ENCODE measurements at places on chromosomes 6 and 20.

DNA sequence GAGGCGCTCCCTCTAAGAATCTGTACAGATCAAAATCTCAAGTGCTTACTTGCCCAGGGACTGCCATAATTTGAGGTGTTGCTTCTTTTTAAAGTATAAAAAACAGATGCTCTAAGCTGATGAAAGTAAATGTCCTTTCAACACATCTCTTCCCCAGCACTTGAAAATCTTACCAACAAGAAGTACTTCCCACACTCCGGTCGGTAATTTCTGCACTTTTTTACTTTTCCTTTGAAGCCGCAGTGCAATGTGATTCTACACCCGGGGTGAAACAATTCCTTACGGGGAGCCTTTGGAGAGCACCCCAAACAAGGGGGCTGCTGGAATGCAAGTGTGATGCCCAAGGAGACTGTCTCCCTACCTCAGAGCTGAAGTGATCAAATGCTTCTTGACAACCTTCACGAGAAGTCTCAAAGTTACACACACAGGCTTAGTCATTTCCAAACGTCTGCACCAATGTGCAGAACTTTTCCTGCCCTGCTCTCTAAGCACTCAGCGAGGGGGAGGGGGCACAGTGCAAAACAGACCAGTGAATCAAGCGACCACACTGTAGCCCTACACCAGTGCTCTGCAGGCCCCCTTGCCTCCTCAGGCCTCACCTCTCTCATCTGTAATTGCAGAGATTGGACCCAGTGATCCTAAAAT, 56.7 kb downstream of the ATXN1 start:
- peak; percentile 68 for DNase-seq

DNA sequence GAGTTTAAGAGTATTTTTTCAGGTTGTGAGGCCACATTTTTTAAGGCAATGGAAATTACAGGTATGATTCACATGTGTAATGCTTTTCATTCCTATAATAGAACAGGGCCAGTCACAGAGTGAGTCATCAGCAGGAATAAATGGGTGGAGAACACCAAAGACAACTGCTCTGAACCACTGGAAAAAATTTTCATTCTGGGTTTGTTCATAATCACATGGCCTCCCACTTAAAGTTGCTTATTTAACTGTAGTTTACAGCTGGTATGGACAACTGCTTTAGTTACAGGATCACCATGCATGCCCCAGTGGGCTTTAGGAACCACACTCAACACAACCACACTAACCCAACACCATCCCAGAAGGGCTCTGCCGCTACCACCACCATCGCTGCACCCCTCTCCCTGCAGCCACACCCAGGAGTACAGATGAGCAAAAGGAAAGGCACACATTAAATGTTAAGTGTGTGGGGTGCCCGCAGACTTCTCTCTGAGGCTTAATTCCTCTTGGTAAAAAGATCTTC, 107.0 kb upstream of the DST start:
- no peak for DNase-seq

DNA sequence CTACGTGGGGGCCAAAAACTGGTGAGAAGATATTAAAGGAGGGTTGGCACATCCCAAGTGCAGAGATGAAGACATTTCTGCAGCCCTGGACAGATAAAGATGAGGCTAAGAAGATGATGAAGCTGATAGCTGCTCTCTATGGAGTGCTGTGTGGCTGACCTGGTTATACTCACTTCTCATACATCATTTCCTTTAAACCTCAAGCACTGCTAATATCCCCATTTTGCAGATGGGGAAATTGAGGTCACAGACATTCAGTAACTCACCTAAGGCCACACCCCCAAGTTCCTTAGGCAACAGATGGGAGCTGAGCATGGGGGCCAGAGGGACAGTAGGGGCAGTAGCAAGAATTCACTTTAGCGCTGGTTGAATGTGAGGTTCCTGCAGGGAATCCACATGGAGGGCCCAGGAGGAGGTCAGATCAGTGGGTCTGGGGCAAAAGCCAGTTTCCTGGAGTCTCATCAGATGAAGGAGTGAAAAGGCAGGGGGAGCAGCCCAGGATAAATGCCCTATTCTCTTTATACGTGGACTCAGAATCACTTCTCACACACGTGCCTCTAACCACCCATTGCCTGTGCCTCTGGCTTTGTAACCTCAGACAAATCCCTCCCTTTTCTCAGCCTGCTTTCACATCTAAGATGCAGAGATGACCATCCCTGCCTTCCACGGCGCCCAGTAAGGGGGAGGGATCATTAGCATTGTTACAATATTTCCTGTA, 125.8 kb downstream of the NFATC2 start:
- DNase-seq: no peak

DNA sequence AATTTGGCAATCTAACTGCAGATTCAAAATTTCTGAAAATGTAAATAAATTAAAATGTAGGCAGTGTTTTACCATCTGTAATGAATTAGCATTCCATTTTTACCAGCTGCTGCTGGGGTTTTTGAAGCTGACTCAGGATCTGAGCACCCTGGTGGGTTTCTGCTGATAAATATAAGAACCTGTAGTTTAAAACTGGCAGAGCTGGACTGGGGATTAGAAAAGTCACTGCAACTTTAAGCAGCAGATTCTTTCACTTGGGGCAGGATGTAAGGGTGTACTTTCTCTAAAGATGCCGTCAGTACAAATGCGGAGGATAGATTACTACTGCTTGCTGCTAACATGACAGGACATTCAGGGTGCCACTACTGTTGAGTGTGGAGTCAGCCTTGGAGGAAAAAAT, 341.8 kb downstream of the CDKAL1 start:
- no peak for DNase-seq

DNA sequence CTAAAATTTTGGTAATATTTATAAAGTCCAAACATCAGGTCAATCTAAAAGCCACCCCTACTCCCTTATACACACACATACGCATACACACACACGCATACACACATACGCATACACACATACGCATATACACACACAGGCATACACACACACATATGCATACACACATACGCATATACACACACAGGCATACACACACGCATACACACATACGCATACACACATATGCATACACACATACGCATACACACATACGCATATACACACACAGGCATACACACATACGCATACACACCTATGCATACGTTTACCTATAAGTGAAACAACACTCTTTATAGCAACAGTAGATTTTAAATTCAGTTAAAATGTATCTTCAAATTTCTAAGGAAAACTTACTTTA, 112.8 kb upstream of the C6orf118 start:
- DNase-seq: no peak

- no peak for DNase-seq
These were observed 76.5 kb downstream of the PTPN1 start for GRCh38 chr20:50586531-50587232.

DNA sequence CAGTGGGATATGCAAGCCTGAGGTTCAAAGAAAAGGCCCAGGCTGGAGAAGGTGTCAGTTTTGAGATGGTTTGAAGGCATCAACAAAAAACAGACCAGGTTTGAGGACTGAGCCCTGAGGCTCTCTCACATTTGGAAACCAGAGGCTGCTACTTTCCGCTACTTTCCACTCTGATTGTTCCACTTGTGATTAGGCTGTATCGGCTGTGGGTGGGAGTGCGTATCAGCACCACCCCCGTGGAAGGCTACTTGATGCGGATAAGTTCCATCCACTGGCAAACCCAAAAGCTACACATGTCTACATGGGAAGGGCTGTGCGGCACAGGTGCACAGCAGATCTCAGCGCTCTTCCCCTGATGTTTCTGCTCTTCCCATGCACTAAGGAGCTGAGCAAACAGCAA, 198.7 kb downstream of the GMPR start:
- DNase-seq: peak; percentile 24

GRCh38 chr6:125754566-125754965, 5.1 kb downstream of the HEY2 start:
- no peak for DNase-seq

DNA sequence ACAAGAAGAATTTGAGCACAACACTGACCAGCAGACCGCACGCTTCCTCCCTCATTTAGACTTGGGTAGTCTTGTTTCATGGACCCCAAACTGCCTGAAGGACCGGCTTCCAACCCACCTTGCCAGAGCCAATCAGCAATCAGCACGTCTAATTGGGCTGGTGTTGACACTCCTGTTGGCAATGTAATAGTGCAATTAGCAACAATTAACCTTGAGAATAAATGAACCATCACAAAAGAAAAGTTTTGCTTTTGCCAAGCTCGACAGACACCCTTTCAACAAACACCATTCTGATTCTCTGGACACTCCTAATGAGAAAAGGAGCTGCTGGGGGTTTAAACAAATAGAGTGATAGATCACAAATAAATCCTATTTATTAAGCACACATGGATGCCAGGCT, 61.0 kb downstream of the EDN3 start:
- DNase-seq: no peak

DNA sequence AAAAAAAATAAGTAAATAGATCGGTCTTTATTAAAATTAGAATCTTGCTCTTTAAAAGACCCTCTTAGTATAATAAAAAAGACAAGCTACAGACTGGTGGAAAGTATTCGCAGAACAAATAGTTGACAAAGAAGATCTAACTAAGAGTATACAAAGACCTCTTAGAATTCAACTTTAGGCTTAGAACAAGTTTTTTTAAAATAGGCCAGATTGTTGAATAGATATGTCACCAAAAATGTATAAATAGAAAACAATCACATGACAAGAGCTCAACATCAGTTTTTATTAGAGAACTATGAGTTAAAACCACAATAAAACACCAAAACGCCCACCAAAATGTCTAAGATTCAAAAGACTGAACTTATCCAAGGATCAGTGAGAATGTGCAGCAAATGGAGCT, 632.7 kb upstream of the PTCHD4 start:
- no peak for DNase-seq

Measured in stimulated activated CD4-positive, alpha-beta T cell treated with anti-CD3 and anti-CD28 coated beads, Interleukin-2, amount 100 ng/mL, for 24 hours (primary cell).